Karpas-422 (cell line): ENCODE measurements at places on chromosomes 7 and 10. TPM values are rescaled to one million over a fixed set of nuclear protein-coding genes. Genes with fewer than 3 reads are reported as not detected.

The STAG3 gene
- 8.1 and 22.1 TPM in 2 replicates for total RNA-seq

The GCK gene
- total RNA-seq = not detected in 2 replicates

The SLC18A3 gene
- total RNA-seq = not detected in 2 replicates

The WDR86 gene
- total RNA-seq = not detected in 2 replicates

The GFRA1 gene
- not detected in 2 replicates for total RNA-seq

The IFIT1B gene
- total RNA-seq = 0.78 TPM in 1 of 2 replicates, not detected in the other

The HABP2 gene
- not detected in 2 replicates for total RNA-seq

The LRRC4 gene
- 39.6 and 52.0 TPM in 2 replicates for total RNA-seq

The IDI2 gene
- not detected in 2 replicates for total RNA-seq

The OR9A2 gene
- total RNA-seq = not detected in 2 replicates

The TRIM4 gene
- total RNA-seq = 20.9 and 25.2 TPM in 2 replicates
